NB4 (cell line): ENCODE measurements at places on chromosomes 3 and 15.

GRCh38 chr3:17972959-17973906 is 230.8 kb upstream of the TBC1D5 start:
- no peak for DNase-seq

DNA sequence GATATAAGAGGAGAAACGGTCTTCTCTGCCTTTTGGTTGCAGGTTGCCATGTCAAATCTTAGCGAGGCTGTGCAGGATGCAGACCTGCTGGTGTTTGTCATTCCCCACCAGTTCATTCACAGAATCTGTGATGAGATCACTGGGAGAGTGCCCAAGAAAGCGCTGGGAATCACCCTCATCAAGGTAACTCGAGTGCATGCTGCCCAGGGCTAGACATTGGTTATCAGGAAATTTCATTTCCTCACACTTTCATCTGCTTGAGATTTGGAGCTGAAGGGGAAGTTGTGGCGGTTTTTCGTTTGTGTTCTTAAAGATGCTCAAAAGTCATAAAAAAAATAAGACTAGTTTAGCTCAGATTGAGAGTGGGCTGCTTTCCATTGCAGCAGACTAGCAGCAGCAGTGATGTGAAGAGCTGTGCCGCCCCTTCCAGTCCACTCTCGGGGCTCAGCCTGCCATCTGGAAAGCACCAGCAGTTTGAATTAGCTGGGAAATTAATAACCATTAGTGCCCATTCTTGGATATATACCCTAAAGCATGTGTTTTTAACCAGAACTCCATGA is 32.2 kb downstream of the GPD1L start:
- no peak for DNase-seq

- no peak for DNase-seq
Measured at GRCh38 chr3:124597273-124597672, 133.0 kb upstream of the UMPS start.

DNA sequence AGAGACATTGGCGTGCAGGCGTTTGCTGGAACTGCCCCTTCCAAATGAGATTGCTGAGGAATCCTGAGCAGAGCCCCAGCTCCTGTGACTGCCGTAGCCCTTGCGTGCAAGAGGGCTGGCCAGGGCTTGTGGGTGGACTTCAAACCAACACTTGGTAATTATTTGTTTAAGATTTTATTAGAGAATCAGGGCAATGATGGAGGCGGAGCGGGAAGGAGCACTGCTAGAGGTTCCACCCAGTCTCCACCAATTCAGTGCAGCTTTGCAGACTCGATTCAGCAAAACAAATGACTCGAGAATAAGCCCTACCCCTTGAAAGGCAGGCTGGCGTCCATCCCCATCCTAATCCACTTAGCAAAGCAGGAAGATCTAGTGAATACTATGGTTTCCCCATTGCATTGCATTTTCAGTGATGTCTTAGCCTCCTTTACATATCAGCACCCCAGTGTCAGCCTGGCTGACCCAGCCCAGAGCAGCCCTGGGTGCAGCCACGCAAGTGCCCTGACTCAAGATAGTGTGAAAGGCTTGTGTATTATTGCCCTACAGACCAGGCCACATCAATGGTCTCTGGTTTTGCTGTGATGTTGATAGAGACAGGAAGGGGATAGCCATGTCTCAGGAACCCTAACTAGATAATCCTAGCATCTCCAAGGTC is 26.0 kb downstream of the GLDN start:
- DNase-seq, result no peak

DNA sequence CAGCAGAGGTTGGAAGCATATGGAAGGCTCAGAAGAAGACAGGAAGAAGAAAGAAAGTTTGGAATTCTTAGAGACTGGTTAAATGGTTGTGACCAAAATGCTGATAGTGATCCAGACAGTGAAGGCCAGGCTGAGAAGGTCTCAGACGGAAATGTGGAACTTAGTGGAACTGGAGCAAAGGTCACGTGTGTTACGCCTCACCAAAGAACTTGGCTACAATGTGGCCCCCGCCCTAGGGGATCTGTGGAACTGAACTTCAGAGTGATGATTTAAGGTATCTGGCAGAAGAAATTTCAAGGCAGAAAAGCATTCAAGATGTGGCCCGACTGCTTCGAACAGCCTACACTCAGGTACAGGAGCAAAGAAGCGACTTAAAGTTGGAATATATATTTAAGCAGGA is 83.1 kb downstream of the MYO5A start:
- no peak for DNase-seq

DNA sequence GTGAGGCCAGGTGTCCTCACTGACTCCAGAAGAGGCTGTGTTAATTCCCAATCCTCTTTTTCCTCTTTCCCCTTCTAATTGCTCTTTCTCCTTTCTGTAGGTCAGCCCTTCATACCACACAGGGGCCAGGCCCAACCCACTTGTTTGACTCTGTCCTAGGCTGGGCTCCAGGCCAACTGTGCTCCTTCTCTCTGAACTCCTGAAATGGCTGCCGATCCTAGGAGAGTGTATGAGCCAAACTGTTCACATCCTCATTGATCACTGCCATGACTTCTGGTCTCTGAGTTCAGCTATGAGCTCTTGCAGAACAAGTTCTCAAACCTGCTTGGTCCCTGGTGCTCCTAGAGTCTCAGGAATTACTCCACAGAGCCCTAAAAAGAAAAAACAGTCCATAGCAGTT is 145.1 kb downstream of the VGLL4 start:
- DNase-seq, result no peak

DNA sequence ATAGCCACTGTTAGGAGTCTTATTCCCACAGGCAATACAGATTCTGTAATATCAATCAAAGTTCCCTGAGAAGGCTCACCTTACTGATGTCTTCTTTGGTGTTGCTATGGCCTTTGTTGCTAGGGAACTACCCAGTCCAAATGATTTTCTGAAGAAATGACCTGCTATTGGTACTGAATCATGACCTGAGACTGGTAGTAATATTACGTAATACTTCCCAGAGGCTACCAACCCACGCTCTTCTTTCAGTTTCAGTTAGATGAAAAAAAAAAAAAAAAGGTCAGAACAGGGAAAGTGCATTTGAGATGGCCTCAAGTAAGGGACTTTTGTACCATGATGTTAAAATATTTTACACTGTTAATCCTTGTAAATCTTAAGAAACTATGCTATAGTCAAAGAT is 1092.5 kb upstream of the EPHA6 start:
- peak; percentile 5 for DNase-seq

- DNase-seq, result no peak
Measured at GRCh38 chr3:141178551-141178950, 53.1 kb upstream of the PXYLP1 start.

DNA sequence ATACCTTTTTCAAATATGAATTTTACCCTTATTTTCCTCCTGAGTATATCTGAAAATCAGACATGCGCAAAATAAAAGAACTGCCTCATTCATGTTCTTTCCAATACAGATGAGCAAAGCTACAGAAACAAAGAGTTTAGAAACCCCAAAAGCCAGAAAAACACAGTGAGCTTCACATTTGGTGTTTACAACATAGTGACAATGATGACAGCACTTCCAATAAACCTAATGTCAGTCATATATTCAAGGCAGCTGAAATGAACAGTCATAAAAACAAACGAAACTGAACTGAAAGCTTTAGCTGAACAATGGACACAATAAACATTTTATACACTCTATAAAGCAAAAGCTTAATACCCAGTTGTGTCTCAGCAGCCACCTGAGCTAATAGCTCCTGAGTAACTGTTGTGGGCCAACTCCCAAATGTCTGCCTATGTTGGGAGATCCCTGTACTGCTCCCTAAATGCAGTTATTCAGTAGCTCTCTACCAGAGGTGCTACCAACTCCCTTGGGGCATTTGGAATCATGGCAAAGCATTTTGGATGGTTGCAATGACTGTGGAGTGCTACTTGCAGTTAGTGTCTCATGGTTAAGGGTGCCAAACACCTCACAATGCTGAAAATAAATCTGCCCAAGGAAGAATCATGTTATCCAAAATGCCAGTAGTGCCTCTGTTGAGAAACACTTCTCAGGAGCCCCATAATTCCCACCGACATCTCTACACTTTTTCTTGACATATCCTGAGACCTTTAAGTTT is 131.5 kb downstream of the TGFBR2 start:
- DNase-seq, result no peak

DNA sequence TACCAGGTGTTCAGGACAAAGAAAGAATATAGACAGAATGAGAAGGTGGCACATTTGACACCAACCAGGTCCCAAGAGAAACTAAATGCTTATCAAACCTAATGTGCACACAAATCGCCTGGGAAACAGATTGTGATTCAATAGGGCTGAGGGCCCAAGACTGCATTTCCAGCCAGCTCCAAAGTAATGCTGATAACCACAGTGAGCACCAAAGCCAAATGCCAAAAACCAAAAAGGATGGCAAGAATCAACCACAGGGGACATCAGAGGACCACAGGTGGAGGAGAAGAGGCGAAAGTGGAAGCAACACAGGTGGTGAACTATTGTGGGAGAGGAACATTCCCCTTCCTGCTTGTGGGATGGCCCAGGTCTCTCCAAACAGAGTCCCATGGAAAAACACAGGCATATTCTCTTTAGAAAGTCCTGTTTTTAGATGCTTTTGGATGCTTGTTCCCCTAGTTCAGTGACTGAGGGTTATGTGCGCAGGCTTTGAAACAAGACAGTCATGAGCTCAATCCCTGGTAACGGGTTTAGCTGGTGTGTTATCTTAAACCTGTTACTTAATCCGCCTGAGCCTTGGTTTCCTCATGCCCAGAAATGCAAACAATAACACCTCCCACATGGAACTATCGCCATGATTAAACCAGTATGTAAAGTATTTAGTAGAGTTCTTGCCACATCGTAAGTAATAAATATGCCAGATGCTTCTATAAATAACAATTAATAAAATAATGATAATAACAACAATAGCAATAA is 241.7 kb downstream of the ATP8B4 start:
- DNase-seq, result no peak

- DNase-seq, result peak; percentile 81
Measured at GRCh38 chr3:122794779-122795673, at the start of gene SLC49A4. TSS of gene SLC49A4 (plus strand) at chr3:122795069. CDS start at chr3:122795193, 124 bp downstream.

- no peak for DNase-seq
Measured at GRCh38 chr3:194231929-194232832, 96.2 kb downstream of the HES1 start.

- DNase-seq, result peak; percentile 64
Measured at GRCh38 chr3:16290007-16290826, 25.2 kb downstream of the OXNAD1 start.

DNA sequence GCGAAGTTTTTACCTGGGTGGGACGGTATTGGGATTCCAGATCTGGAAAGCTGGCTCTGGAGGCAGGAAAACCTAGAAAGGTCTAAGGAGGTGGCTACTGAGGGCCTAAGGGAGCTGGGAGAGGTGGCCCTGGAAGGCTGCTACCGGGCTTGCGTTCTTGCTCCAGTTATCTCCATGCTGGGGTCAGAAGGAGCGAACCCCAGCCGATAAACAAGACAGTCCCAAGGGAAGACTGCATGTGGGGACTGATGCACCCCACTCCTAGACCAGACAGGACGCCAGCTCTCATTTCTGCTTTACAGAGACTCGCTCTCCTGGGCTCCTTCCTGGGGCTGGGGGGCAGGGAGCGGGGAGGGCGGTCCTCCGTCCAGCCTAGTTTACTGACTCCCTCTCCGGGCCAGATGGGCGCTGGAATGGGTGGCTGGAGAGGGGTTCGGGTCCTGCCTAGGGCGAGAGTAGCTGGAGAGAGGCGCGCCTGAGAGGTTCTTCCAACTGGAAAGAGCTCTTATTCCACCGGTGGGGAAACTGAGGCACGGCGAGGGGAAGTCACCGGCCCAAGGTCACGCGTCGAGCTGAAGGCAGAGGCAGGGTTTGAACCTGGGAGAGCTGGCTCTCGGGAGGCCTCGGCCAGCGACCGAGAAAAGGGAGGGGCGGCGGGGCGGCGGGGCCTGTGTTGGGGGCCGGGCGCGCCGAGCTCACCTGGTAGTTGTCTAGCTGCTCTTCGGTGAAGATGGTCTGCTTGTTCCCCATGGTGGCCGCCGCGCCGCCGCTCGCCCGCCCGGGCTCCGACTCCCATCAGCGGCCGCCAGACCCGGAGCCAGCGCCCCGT is 565 bp downstream of the CIB2 start:
- no peak for DNase-seq

- no peak for DNase-seq
Measured at GRCh38 chr15:92780843-92781242, 119.3 kb upstream of the CHD2 start.

GRCh38 chr15:68310178-68310803 is 32.7 kb downstream of the FEM1B start:
- no peak for DNase-seq

- DNase-seq, result no peak
Measured at GRCh38 chr3:170493712-170494182, 75.1 kb downstream of the CLDN11 start.

DNA sequence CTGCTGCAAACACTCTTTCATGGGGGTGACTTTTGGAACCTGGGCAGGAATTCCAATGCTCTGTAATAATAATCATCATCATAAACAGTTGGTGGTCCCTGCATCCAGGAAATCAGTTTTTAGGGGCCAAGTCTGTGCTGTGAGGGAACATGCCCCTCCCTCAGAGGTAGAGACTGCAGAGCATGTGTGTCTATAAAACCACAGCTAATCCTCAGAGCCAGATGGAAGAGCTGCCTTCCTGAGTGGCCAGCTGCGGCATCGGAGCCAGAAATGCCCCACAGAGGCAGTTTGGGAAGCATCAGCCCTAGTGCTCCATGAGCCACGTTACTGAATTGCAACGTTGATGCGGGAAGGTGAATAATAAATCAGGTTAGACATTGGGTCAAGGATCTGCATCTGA is 12.9 kb upstream of the TPM1 start:
- no peak for DNase-seq

DNA sequence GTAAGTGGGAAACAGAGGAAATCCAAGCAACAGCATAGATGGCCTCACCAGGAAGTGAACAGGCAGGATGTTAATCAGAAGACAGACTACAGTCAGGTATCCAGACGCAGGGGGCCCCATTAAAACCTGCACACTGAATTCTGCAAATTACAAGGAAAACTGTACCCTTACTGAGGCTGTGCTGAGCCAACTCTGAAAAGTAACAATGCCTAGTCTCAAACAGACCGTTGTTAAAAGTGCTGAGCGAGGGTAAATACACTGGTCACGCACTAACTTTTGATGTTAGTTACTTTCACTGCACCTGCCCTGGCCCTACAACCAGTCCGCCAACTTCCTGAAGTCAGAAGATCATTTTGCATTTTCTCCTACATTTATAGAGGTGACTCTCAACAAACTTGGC is 1.0 kb downstream of the TAMM41 start:
- peak; percentile 26 for DNase-seq

GRCh38 chr3:151538456-151539393 is 77.9 kb upstream of the IGSF10 start:
- no peak for DNase-seq

GRCh38 chr3:23808525-23808924 is 2.8 kb downstream of the UBE2E1 start:
- no peak for DNase-seq

DNA sequence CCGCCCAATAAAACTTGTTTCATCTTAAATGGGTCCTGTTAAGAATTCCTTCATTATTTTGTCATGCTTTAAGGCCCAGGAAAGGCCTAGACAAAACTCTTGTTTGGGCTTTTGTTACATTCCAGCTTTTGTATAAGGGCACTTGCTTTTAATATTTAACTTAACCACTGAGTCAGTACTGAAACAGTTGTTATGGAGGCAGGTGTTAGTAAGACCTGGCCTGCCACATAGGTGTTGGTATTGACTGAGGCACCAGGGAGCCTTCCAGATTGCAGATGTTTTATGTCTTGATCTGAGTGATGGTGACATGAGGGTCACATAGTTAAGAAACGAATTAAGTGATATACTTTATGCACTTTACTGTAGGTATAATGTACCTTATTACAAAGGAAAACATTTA is 274.9 kb upstream of the TGFBR2 start:
- DNase-seq, result no peak

GRCh38 chr3:126607214-126607908 is 47.6 kb downstream of the TXNRD3 start:
- peak; percentile 86 for DNase-seq
